ENCODE measurements at places on chromosomes 11 and 22. TPM values are rescaled to one million over a fixed set of nuclear protein-coding genes. Genes with fewer than 3 reads are reported as not detected.

Gene ANGPTL5
- 1.4 TPM for total RNA-seq

Gene MYRF
- total RNA-seq, result 5.0 TPM

Gene ISX
- total RNA-seq, result not detected

Gene ART1
- not detected for total RNA-seq

Gene CREBZF
- 17.1 TPM for total RNA-seq

Gene SLC22A12
- total RNA-seq, result not detected

Gene SLC22A8
- total RNA-seq, result not detected

Gene SDHAF2
- total RNA-seq, result 30.5 TPM

Gene TNNT3
- total RNA-seq, result 11.7 TPM

Gene TRIM66
- 2.3 TPM for total RNA-seq

Gene VSIG10L2
- total RNA-seq, result 0.05 TPM

Gene CHADL
- total RNA-seq, result 7.7 TPM

Gene STK33
- total RNA-seq, result 23.1 TPM

Gene OR10A6
- not detected for total RNA-seq

Gene CNGA4
- not detected for total RNA-seq

Gene GNB1L
- total RNA-seq, result 4.5 TPM

Gene BTG4
- not detected for total RNA-seq

Gene HBE1
- not detected for total RNA-seq

Gene DMC1
- total RNA-seq, result 1.2 TPM

Gene PACSIN3
- 108 TPM for total RNA-seq

Gene PRG3
- not detected for total RNA-seq

Gene PKP3
- total RNA-seq, result 0.52 TPM

Gene LRRC32
- total RNA-seq, result 43.8 TPM

Gene ADAMTS8
- total RNA-seq, result 53.0 TPM

Gene TRIM34
- total RNA-seq, result 3.4 TPM

Gene TMEM45B
- not detected for total RNA-seq

Measured in left cardiac atrium (tissue), 4 donors.